CD4-positive, alpha-beta T cell (primary cell): ENCODE measurements at places on chromosomes 3 and 15.

- no peak for DNase-seq
Measured at GRCh38 chr15:83898361-83898760, 244.4 kb downstream of the ADAMTSL3 start.

DNA sequence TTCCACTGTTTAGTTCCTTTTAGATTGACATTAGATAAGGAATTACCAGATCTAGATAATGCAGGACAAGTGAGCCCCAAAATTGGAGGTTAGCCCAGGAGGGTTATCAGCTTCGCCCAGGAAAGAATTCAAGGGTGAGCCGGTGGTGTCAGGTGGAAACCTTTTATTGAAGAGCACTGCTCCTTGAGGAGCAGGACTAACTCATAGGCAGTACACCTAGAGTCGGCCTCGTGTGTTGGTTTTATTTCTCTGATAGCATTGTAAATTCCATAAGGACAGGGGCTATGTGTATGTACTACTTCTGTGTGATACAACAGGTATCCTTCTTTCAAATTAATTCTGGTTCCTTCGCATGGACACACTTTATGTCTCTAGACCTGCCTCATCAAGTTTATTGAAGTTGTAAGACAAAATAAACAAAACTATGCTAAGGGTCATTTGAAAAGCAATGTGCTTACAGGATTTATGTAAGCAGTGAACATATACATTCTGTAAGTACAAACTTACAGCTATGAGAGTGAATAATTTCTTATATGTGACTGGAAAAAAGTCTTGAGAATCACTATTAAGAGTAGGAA, 57.2 kb downstream of the SNX4 start:
- no peak for DNase-seq

DNA sequence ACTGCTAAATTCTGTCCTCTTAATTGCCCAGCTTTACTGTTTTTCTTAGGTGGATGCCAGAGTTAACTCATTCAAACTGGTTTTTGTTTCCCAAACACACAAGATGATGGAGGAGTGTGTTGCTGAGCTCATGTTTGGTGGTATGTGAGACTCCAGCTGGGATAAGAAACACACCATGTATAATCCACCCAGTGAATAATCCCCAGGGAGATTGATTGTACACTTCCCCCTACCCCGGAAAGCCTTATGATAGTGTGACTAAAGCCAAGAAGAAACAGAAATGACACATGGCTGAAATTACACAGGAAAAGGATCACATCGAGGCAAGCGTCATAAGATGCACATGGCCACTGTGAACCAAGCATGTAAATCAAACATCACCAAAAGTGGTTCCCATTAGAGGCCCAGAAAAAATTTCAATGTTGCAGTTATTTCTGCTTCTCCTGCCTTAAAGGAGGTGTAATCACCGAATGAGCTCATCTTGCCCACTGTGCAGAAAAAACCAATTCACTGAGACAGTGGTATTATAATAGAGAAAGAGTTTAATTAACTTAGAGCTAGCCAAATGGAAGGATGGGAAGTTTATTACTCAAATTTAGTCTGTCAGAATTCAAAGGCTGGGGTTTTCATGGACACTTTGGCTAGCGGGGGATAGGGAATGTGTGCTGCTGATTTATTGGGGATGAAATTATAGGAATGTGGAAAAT, 56.7 kb upstream of the MAGI1 start:
- no peak for DNase-seq

DNA sequence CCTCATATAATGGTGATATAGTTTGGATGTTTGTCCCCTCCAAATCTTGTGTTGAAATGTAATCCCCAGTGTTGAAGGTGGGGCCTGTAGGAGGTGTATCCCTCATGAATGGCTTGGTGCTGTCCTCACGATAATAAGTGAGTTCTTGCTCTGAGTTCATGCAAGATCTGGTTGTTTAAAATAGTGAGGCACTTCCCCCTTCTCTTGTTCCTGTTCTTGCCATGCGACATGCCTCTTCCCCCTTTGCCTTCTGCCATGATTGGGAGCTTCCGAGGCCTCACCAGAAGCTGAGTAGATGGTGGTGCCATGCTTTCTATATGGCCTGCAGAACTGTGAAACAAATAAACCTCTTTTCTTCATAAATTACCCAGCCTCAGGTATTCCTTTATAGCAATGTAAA, 39.2 kb downstream of the REC114 start:
- DNase-seq: no peak

DNA sequence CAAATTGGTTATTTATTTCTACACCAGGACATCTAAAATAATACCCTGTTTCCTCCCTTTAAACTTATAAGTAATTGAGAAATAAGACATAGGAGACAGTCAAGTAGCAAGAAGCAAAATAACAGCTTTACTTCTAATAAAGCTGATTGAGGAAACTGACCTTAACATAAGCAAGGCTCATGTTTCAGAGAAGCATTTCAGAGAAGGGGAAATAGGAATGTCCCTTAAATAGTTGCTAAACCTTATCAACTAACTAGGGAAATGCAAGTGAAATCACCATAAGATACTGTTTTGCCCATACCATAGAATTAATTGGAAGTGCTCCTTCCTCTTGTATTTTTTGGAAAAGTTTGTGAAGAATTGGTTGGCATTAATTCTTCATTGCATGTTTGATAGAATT, 84.9 kb downstream of the B3GALNT1 start:
- no peak for DNase-seq
